ENCODE measurements at places on chromosomes 12 and 14.
A peak's percentile ranks its signal among the peaks of the same experiment; 100 is the strongest.

GRCh38 chr12:69120354-69120753, 119.0 kb upstream of the CPSF6 start:
- DNase-seq, result no peak

- no peak for DNase-seq
Observed at GRCh38 chr12:31406345-31406744, 80.4 kb upstream of the SINHCAF start.

DNA sequence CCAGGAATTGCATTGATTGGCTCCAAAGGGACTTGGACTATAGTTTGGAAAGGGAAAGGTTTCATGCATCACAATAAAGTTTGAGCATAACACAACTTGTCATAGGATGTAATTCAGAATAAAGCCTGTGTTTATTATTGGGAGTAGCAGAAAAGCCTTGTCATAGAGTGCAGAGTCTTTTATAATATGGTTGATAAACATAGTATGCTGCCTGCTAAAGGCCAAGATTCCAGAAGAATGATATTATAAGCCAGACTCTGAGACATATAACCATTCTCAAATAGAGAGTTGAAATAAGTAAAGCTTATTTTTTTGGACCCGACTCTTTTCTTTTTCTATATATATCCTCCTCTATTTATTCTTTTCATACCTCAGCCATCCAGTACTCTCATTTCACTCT, 207.3 kb downstream of the LRIG3 start:
- no peak for DNase-seq

GRCh38 chr14:41608681-41609390, 2.2 kb downstream of the LRFN5 start:
- no peak for DNase-seq

DNA sequence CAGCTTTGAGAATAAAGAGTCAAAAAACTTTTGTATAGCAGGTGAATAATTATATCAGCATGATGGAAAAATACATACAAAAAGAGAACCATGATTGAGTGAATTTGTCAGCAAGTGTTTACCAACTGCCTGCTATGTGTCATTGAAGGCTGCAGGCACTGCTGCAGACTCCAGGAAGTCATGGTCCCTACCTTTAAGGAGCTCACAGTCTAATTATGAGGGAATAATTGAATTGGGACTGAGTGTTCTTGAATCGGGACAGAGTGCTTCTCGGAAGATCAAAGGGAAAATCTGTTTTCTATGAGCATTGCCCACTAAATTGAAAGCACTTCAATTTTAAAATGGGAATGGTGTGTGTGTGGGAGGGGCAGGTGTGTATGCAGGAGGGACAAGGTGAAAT, 9.5 kb downstream of the OR10AD1 start:
- DNase-seq, result no peak

- DNase-seq, result peak; percentile 61
Observed at GRCh38 chr14:54342806-54343205, 54.0 kb upstream of the CDKN3 start.

DNA sequence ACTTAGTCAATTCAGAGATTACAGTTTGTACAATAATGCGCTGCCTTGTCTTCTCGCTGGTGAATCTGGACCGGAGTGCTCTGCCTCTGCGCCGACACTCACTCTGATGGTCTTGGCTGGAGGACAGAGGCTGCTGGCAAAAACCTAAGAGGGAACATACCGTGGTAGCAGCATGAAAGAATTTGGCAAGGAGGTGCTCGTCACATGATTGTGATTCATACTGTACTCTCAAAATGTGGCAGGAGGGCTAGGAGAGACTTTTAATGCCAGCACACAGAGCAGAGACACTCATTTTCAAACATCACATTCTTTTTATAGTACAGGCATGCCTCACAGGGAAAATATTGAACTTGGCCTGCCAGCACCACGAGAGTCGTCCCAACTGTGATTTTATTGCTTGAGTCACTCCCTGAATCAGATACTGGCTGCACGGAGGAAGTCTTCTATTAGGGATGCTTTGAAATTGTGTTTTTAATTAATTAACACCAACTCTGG, 67.8 kb downstream of the HMGA2 start:
- peak; percentile 97 for DNase-seq

DNA sequence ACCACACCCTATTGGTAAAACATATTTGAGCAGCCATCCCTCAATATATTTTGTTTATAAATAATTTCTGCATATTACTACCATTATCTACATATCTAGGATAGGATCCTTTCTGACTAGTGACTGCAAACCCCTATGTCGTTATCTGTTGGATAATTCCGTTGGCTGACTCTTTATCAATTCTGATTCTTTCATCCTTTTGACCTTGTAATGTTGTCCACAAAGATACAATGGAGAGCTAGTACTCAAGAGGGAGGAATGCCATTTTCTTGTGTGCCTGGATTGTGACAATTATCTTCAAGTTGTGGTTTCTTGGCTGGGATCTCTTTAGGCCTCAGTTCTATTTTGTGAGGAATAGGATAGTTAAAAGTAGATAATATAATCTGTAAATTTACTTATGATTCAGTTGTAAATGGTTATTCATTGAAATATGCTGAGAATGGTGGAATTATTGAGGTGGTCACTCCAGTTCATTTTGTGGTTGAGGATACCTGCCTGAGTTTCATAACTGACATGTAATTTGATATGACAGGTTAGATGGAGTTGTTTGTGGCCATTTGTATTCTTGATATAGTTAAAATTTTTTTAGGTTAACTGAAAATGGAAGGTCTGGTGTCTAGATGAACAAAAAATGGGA, 10.1 kb downstream of the CHST11 start:
- no peak for DNase-seq

- DNase-seq, result peak; percentile 40
Observed at GRCh38 chr12:85829391-85829790, 6.8 kb downstream of the RASSF9 start.

GRCh38 chr12:122473543-122474323, 27.0 kb downstream of the ZCCHC8 start:
- DNase-seq, result no peak

DNA sequence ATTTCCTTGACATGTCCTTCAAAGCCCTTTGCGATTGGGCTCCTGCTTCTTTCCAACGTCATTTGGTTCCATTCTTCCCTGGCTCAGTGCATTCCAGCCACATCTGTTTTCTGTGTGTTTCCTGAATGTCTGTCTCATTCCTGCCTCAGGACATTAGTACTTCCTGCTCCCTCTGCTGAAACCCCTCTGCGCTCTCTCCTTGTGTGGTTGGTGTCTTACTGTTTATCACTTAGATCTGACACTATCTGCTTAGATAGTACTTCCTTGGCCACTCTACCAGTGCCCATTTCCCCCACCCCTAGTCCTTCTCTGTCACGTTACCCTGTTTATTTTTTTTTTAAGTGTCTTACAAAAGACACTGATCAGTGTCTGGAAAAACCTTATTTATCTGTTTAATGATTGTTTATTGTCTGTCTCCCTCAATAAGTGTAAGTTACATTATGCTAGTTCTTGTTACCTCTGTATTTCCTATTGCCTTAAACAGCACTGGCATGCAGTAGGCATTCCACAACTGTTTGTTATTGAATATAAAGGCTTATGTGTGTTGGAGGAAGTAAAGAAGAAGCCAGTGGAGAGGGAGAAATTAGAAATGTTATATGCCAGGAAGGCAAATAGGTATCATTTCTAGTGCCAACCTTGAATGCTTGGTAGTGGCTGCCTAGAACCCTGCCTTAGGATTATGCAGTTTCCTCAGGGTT, 21.5 kb downstream of the DYRK2 start:
- no peak for DNase-seq

GRCh38 chr14:47746986-47747385, 71.6 kb upstream of the MDGA2 start:
- no peak for DNase-seq

DNA sequence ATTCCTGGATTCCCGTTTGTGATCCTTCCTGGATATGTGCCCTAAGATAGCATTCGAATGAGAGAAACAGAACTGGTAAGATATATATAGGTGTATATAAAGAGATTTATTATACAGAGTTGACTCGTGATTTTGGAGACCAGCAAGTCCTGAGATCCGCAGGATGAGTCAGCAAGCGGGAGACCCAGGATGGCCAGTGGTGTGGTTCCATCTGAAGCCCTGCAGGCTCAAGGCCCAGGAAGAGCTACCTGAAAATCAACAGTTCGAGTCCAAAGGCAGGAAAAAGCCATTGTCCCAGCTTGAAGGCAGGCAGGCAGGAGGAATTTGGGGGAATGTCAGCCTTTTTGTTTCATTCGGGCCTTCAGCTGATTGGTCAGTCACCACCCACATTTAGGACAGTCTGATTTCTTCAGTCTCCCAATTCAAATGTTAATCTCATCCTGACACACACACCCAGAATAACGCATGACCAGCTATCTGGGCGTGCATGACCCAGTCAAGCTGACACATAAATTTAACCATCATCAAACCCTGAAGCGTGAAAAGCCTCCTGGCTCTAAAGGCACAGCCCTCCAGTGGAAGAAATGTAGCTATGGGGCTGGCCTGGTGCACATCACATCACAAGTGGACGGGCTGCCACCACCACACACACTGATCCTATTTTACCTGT, 44.3 kb downstream of the TUNAR start:
- no peak for DNase-seq

GRCh38 chr14:21384494-21384851, 654 bp upstream of the SUPT16H start:
- DNase-seq, result no peak

DNA sequence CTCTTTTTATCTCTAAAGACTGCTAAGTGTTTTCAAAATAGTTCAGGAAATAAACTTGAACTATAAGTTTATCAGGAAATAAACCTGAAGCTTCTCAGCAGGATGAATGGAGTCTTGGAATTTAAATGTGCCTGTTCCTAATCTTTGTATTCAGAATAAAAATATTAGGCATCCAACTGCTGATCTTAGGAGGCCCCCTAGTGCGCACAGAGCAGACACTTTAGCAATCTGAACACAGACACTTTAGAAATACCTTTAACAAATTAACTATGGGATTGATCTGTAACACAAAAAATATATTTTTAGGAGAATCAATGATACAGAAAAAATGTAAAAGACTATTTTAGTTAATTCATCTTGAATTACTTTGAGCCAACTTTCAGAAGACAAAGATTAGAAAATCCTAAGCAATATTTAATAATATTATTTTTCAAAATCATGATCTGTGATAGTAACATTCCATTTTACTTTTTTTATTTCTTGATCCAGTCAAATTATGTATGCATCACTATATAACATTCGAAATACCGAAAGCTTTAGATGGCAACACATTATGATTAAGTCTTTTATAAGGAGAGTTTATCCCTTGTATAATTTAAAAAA, 80.9 kb downstream of the SLC41A2 start:
- DNase-seq, result peak; percentile 27

DNA sequence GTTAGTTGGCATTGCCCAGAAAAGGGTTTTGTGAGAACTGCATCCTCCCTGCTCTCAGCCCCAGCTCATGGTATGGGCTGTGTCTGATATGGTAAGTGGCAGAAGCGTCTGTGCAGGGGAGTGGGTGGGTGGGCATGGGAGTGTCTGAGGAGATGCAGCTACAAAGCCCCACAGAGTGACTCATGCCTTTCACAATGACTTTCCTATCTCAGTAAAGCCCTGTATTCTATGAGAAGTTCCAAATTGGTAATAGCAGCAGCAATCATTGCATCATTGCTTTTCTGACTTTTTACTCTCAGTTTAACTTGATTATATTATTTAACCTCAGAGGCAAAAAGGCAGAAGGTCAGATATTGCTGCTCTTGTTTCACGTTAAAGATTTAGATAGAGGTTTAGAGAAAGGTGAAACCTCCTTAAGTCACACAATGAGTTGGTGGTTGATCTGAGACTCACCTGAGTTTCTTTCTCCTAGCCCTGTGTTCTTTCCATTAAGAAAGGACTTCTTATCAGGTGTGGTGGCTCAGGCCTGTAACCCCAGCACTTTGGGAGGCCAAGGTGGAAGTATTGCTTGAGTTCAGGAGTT, 171.7 kb downstream of the SLC5A8 start:
- DNase-seq, result peak; percentile 40

DNA sequence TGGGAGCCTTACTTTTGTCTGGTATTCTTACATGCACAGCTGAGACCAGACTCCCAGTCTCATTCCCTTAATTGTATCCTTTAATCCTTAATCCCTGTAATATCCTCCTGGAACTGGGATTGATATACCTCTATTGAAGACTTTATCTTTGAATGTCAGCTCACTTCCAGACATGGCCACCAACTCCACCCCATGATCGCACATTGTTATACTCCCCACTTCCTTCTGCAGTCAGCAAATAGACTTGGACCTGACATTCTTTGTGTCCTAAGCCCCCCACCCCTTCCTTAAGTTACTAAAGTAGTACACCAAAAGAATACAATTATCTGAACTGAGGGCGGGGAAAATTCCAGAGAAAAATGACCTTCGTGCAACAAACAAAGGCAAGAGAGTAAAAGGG, 8.6 kb upstream of the OSBPL8 start:
- no peak for DNase-seq

GRCh38 chr14:98858158-98858557, 413.8 kb downstream of the BCL11B start:
- DNase-seq, result no peak

DNA sequence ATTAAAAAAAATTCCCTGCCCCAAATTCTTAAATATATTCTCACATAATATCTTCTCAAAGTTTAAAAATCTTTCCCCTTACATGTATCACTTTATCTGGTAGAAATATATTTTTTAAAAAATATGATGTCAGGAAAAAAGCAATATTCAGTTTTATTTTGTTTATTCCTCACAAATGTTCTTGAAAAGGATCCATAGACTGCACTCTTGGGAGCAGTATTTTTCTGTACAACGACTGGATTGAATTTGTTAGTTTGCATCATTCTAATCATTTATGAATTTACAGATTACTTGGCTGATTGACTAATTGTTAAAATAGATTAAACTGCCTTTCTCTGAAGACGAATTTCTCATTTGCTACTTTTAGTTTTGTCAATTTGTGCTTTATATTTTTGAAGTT, 468.1 kb upstream of the NOVA1 start:
- DNase-seq, result no peak

DNA sequence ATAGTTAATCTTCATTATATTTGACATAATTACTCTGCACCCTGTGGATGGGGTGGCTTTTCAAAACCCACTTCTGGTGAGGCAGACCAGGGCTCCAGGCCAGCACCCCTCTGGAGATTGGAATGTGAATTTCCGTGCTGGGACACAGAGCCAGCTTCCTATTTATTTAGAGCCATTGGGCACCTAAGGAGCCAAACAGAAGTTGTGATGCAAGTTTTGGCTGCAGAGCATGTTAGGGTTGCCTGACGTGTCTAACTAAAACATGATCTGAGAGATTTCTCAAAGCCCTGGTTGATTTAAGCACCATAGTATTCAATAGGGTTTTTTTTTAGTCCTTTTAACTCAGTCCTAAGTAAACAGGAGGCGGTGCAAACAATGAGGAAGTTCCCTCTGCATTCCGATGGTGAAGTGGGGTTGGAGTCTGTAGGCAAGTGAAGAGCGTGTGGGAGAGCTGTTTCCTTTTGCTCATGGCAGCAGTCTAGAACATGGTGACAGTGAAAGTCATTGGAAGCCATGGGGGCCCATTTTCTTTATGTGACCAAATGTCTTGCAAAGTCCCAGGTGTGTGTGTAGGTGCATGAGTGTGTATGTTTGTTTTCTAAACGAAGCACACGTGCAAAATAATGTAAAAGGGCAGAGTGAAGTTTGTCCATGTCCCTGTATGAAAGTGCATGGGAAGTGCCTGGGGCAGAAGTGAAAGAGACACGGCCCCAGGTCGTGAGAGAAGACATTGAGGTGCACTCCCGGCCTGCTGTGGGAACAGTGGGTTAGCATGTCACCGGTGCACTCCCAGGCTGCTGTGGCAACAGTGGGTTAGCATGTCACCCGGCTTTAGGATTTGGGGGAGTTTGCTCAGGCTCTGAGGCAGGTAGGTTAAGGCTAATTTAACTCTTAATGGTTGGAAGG, 117.7 kb downstream of the PRKCH start:
- peak; percentile 81 for DNase-seq

GRCh38 chr14:69693801-69694729, 72.9 kb upstream of the SRSF5 start:
- DNase-seq, result peak; percentile 91
